GM12878 (cell line): ENCODE measurements at places on chromosomes 2 and 18. TPM values are rescaled to one million over a fixed set of nuclear protein-coding genes. Genes with fewer than 3 reads are reported as not detected.
A peak's percentile ranks its signal among the peaks of the same experiment; 100 is the strongest.

ARHGAP15 gene
- 65.9 and 66.9 TPM in 2 replicates for polyA plus RNA-seq

GRCh38 chr2:5473635-5474034 lies 218.5 kb upstream of the SOX11 start:
- H3K27me3 ChIP-seq, result no peaks in the 10 kb centered on the region
- no peak overlapping the region for H3K27ac ChIP-seq
- no peak overlapping the region for H3K4me3 ChIP-seq
- no peaks in the 10 kb centered on the region for H3K4me1 ChIP-seq

DNA sequence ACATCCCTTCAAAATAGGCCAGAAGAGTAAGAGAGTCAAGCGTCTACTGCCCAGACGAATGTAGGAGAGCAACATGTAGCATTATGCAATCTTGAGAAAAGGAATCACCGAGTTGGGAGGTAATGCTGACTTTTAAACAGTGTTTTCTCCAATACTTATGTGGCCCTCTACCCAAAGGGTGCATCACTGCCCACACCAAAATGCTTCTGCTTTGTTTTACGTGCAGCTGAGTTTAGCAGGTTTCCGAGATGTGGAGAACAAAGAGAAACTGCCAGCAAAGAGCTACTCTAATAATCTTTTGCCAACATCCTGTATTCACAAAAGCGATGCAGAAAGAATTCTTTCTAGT lies 63.4 kb upstream of the ZEB2 start:
- DNase-seq, result no peak
- H3K36me3 ChIP-seq, result no peaks in the 10 kb centered on the region
- H3K4me3 ChIP-seq, result no peak overlapping the region
- peaks cover 2% of the 10 kb centered on the region for H3K27me3 ChIP-seq

CYTIP gene
- 69.3 and 73.2 TPM in 2 replicates for polyA plus RNA-seq

TRAK2 gene
- 10.9 and 14.1 TPM in 2 replicates for polyA plus RNA-seq

VAMP8 gene
- polyA plus RNA-seq, result 210 and 229 TPM in 2 replicates

TRIM43 gene
- polyA plus RNA-seq, result not detected in 2 replicates

PTPRN gene
- polyA plus RNA-seq, result 0.20 TPM in 1 of 2 replicates, not detected in the other

DNA sequence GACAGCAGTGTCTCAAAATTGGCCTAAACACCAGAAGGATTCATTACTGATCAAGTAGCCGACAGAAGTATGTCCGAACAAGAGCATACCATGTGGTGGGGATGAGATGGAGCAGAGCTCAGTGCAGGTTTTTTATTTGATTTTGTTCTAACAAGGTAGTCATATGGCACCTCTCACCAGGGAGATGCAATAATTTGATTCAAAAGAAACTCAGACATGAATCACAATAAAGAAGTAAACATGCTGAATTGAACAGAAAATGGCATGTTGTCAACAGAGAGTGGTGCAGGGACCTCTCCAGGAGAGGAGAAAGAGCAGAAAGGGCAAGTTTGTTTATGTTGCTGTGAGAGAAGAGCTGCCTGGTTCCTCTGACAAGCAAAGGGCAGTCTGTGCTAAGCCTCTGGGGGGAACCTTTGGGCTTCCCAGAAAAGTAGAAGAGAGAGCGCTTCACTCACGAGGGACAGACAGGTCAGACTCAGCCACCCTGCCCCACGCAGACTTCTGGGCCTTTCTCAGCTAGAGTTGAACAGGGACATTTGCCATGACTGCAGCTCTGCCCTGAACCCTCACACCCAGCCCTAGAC lies 351.3 kb upstream of the RAB12 start:
- DNase-seq, result no peak
- no peak overlapping the region for H3K27ac ChIP-seq
- peaks cover 6% of the 10 kb centered on the region; the same call in 1 of the 2 replicates for H3K4me1 ChIP-seq
- H3K36me3 ChIP-seq, result no peaks in the 10 kb centered on the region

SULT1C4 gene
- not detected in 2 replicates for polyA plus RNA-seq

DNA sequence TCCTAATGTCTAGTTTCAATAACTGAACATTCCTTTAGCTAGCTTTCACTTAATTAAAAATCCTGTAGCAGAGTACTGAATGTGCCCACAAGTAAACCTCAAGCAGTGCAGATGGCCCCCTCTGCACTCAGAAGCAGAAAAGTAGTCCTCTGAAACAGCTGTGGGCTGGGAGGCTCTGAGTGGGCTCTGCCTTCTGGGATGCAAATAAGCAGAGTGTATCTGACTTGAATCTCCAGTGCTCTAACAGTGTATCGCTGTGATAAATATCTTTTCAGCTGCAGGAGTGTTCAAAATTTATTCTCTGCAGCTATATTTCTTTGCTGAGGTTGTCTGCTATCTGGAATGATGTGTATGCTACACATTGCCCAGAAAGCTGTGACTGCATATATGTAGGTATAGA lies 44.8 kb upstream of the SYT4 start:
- DNase-seq, result no peak
- H3K36me3 ChIP-seq, result no peaks in the 10 kb centered on the region
- no peak overlapping the region for H3K4me3 ChIP-seq
- no peaks in the 10 kb centered on the region for H3K27me3 ChIP-seq

GRCh38 chr18:37701967-37702366 lies 136.4 kb upstream of the CELF4 start:
- no peaks in the 10 kb centered on the region for H3K27me3 ChIP-seq
- H3K27ac ChIP-seq, result no peak overlapping the region
- DNase-seq, result no peak
- H3K4me1 ChIP-seq, result no peaks in the 10 kb centered on the region

SULT1C2 gene
- polyA plus RNA-seq, result not detected in 2 replicates

GRCh38 chr2:36480028-36480427 lies 117.9 kb downstream of the FEZ2 start:
- no peak for DNase-seq
- H3K36me3 ChIP-seq, result no peaks in the 10 kb centered on the region

DNA sequence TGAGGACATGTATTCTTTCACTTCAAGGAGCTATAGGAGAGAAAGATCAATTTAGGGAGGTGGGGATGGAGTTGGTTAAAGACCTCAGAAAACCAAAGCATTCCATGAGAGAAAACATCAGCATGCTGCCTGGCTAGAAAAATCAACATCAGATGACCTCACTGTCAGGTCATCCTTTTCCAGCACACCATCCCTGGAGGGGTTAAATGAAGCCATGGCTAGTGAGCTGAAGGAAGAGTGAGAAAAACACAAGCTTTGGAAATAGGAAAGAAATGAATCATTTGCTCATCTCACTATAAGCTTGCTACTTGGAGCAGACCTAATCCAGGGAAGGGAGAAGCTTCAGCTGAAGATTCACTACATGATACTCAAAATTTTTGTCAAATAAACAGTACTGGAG lies 109.5 kb upstream of the ITGB6 start:
- H3K4me3 ChIP-seq, result no peak overlapping the region
- no peaks in the 10 kb centered on the region for H3K4me1 ChIP-seq
- DNase-seq, result no peak
- H3K36me3 ChIP-seq, result no peaks in the 10 kb centered on the region

GRCh38 chr2:54613794-54614257 lies 109.6 kb upstream of the EML6 start:
- H3K4me3 ChIP-seq, result no peak overlapping the region
- H3K27me3 ChIP-seq, result no peaks in the 10 kb centered on the region
- H3K36me3 ChIP-seq, result peaks cover 18% of the 10 kb centered on the region
- DNase-seq, result no peak
- H3K4me1 ChIP-seq, result peaks cover 2% of the 10 kb centered on the region; the same call in 1 of the 2 replicates

DNA sequence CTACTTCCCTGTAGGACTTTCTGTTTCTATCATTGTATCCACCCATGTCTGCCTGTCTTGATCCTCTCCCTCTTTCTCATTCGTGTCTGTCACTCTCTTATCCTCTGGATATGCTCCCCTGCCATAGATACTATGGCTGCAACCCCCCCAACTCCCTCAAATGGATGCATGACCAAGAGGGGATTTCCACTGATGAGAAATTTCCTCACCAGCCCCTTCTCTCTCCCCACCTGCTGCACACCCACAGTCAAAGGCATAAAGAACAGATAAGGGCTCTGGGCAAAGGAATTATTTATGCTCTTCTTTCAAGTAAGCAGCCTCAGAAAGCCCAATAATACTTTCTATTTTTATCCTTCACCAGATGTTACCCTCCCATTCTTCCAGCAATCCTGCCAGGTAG lies 121.3 kb downstream of the FOXI3 start:
- no peaks in the 10 kb centered on the region for H3K36me3 ChIP-seq
- H3K27me3 ChIP-seq, result no peaks in the 10 kb centered on the region
- H3K4me3 ChIP-seq, result no peak overlapping the region
- H3K27ac ChIP-seq, result no peak overlapping the region

DNA sequence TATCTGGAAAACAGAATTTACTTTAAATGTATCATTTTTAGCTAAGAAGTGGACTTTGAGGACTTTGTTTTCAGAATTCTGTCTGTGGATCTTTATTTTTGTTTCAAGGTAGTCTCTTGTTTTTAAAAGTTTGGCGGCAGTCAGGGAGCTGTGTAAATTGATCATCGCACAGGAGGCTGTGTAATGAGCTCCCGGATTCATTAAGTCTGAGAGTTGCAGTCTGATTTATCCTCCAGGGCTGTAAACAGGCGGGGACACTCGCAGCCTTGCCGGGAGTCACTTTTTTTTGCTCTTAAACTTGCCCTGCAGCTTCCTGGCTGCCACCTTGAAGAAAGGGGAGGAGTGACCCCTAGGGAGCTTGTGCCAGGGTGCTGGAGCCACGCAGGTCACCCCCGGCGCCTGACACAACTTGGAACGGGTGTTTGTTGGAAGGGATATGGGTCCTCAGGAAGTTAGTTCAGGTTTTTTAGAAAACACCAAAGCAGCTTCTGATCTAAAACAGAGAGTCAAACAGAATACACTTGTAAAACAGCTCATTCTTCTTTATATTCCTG lies 76.2 kb downstream of the DCDC2C start:
- H3K27ac ChIP-seq, result no peak overlapping the region
- H3K4me3 ChIP-seq, result no peak overlapping the region
- no peaks in the 10 kb centered on the region for H3K4me1 ChIP-seq
- no peaks in the 10 kb centered on the region for H3K36me3 ChIP-seq
- DNase-seq, result no peak

DNA sequence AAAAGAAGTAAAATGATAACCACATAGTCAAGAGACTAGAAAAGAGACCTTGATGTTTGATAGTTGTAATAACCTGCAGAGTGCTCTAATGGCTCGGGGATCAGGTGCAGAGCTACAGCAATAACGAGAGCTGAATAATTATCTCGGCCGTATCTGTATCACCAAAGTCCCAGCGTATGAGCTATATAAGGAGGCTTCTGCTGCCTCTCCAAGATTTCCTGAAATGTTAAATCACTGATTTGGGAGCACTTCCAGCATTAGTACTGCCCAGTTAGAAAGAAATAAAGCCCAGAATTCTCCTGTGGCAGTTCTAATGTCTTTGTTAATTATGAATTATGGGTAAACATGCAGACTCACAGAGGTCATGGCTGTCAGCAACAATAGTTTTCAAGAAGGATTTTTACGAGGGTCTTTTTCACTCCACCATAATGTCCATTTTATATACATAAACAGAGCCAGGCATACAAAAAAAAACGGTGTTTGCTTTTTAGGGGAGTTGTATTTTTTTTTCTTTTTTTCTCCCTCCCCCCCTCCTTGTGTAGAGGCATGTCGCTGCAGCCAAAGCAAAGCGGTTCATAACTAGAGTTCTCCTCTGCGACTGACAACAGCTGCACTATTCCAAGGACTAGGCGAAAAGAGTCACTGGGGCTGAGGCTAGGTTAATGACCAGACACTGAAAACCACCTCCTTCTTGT lies 168.3 kb upstream of the VRK2 start:
- peaks cover 36% of the 10 kb centered on the region for H3K4me1 ChIP-seq
- H3K36me3 ChIP-seq, result no peaks in the 10 kb centered on the region
- no peaks in the 10 kb centered on the region for H3K27me3 ChIP-seq
- H3K27ac ChIP-seq, result peak overlapping the region; percentile 4
- no peak for DNase-seq

GRCh38 chr18:13276530-13277520 lies 58.3 kb downstream of the LDLRAD4 start:
- H3K4me1 ChIP-seq, result peaks cover 3% of the 10 kb centered on the region; the same call in 1 of the 2 replicates
- H3K4me3 ChIP-seq, result no peak overlapping the region
- no peak overlapping the region for H3K27ac ChIP-seq

- no peaks in the 10 kb centered on the region for H3K4me1 ChIP-seq
- no peak overlapping the region for H3K27ac ChIP-seq
- no peaks in the 10 kb centered on the region for H3K27me3 ChIP-seq
- no peak overlapping the region for H3K4me3 ChIP-seq
- no peak for DNase-seq
- H3K36me3 ChIP-seq, result no peaks in the 10 kb centered on the region
These were observed 18.8 kb downstream of the METTL21A start for GRCh38 chr2:207606399-207606798.

- peak overlapping the region; percentile 23; the same call in 1 of the 2 replicates for H3K4me3 ChIP-seq
- H3K4me1 ChIP-seq, result peaks cover 70% of the 10 kb centered on the region
- peak overlapping the region; percentile 83 for H3K27ac ChIP-seq
- no peaks in the 10 kb centered on the region for H3K36me3 ChIP-seq
- no peaks in the 10 kb centered on the region for H3K27me3 ChIP-seq
These were observed 94.1 kb upstream of the CD302 start for GRCh38 chr2:159891917-159892730.

- H3K27me3 ChIP-seq, result no peaks in the 10 kb centered on the region
- no peak for DNase-seq
These were observed 339 bp downstream of the ACAA2 start for GRCh38 chr18:49813069-49813318.

GRCh38 chr2:176122683-176123410 lies at the start of gene HOXD9:
HOXD9 (plus strand) TSS chr2:176122719; CDS start chr2:176122769, 50 bp downstream.
- peaks cover 30% of the 10 kb centered on the region for H3K27me3 ChIP-seq
- H3K27ac ChIP-seq, result no peak within 1 kb of the TSS
- H3K4me3 ChIP-seq, result no peak within 1 kb of the TSS
- H3K4me1 ChIP-seq, result no peaks in the 10 kb centered on the region
- no peaks in the 10 kb centered on the region for H3K36me3 ChIP-seq

GRCh38 chr2:11945139-11946126 lies 199.0 kb downstream of the LPIN1 start:
- peak; percentile 50 for DNase-seq
- no peaks in the 10 kb centered on the region for H3K27me3 ChIP-seq
- H3K27ac ChIP-seq, result peak overlapping the region; percentile 48; the same call in 1 of the 2 replicates

DNA sequence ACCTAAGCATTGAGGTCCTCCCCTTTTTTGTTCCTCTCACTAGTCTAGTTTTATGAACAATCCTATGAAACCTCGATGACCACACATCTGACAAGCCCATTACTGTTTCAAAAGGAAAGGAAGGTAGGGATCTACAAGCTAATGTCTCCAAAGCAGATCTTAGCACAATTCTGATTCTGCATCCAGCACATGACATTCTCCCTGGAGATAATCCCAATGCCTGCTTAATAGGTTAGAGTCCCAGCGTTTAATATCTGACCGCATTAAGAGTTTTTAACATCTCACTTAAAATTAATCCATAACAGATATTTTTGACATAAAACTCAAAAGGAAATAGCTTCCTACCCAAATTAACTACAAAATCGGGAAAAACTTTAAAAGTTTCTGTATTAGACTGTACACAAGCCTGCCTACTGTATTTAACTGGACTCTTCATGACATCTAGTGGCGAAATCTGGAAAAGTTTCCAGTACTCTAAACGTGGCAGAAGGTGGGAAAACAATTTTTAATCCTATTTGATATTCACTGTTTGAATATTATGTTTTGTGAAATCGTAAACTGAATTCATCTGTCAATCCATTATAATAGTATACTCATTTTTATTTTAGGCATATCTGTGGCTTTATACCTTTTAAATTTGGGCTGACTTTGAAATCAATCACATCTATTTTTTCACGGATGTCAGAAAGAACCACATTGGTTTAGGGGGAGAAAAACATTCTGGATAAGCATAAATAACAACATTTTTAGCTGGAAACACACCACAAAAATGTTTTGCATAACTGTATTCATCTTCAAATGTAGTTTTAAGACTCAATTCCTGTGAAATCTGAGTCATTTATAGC lies 62.4 kb downstream of the TXNL1 start:
- H3K27me3 ChIP-seq, result no peaks in the 10 kb centered on the region
- no peak overlapping the region for H3K4me3 ChIP-seq
- no peak for DNase-seq
- no peaks in the 10 kb centered on the region for H3K36me3 ChIP-seq

GRCh38 chr2:210681491-210681890 lies 125.1 kb downstream of the CPS1 start:
- H3K4me1 ChIP-seq, result no peaks in the 10 kb centered on the region
- no peaks in the 10 kb centered on the region for H3K27me3 ChIP-seq
- no peak overlapping the region for H3K4me3 ChIP-seq
- H3K27ac ChIP-seq, result no peak overlapping the region

TUBA3E gene
- polyA plus RNA-seq, result not detected in 2 replicates

SERPINB11 gene
- not detected in 2 replicates for polyA plus RNA-seq
